Glomerular endothelial cell (primary cell): ENCODE measurements at places on chromosomes 3 and 15.

DNA sequence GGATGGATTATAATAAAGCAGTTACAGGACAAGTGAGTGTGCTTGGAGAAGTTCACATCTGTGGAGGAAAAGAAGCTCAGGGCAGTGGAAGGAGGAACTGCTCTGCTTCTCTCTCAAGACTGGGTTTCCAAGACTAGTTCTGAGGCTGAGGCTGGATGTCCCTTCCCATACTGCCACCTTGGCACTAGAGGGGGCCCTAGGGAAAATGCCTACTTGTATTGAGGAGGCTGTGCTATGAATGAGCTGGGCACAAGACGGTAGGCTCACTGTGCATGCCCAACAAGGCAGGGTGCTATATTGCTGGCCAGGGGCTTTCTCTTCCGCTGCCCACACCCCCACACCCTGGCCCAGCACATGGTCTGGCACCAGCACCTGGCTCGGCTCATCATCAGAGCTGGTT is 65.2 kb downstream of the SLCO2A1 start:
- no peak for DNase-seq

- DNase-seq = no peak
These were observed 140.3 kb downstream of the FEZF2 start for GRCh38 chr3:62233065-62233464.

GRCh38 chr3:853489-853888 is 239.3 kb upstream of the CNTN6 start:
- DNase-seq = no peak

DNA sequence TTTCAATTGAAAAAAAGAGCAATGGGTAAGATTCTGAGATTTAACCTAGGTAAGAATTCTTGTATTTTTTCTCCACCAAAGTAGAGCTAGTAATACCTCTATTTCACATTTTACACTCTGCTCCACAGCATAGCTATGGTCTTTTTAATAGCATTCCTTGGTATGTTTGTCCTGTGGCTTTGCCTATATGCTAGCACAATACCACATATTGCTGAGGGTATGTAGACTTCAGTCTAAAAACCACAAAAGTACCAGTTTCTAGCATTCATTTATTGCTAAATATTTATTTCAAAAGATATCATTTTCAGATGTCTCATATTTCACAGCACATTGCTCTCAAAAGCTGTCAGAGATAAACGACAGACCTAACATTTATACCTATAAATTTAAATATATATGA is 18.2 kb upstream of the EOGT start:
- DNase-seq = no peak

DNA sequence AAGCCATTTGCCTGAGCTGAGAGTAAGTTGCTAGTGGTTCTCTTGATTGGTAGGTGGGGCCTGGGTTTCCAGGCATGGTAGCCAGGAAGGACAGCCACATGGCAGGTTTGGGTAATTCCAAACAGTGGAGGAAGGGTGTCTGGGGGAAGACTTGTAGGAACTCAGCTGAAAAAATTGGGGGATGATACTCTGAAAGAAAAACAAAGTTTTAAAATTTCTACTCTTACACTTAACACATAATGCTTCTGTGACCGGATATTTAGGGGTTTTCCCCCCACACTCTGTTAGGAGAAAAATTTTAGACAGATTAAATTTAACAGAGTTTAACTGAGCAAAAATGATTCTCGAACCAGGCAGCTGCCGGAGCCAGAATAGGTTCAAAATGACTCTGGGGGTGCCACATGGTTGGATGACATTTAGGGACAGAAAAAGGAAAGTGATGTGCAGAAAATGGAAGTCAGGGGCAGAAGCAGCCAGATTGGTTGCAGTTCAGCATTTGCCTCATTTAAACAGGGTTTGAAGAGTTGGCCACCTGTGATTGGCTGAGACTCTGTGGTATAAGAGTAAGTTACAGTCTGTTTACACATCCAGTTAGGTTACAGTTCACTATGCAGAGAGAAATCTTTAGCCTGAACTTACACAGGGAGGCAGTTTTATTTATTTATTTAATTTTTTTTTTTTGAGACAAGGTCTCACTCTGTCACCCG is 8.1 kb downstream of the B2M start:
- no peak for DNase-seq

DNA sequence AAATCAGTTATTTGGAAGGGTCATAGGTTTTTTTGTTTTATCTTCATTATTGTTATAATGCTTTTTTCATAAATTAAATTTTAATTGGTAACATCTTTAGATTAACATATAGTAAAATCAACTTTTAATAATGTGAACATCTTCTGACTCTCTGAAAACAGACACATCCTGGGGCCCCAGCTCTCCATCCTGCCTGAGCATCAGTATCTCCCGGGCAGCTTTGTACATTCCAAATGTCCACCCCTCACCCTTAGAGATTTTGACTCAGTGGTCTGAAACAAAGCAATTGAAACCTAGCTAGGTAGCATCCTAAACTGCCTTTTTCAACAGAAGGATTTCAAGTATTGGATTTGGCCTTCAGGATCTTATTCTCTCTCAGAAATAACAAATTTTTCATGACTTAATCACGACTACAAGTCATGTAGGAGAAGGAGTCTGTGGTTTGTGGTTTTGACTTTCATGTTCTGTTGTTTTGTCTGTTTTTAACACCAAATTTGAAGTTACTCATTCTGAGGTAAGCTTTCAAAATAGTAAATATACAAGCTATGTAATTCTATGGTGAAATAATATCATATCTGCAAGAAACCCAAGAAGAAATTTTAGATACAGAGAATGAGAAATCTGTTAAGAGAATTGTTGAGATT is 147.3 kb upstream of the UBE2E2 start:
- DNase-seq = no peak

GRCh38 chr15:40550341-40551037 is 14.4 kb downstream of the CCDC32 start:
- no peak for DNase-seq

- no peak for DNase-seq
These were observed 195.0 kb downstream of the RBMS3 start for GRCh38 chr3:29475854-29476253.

DNA sequence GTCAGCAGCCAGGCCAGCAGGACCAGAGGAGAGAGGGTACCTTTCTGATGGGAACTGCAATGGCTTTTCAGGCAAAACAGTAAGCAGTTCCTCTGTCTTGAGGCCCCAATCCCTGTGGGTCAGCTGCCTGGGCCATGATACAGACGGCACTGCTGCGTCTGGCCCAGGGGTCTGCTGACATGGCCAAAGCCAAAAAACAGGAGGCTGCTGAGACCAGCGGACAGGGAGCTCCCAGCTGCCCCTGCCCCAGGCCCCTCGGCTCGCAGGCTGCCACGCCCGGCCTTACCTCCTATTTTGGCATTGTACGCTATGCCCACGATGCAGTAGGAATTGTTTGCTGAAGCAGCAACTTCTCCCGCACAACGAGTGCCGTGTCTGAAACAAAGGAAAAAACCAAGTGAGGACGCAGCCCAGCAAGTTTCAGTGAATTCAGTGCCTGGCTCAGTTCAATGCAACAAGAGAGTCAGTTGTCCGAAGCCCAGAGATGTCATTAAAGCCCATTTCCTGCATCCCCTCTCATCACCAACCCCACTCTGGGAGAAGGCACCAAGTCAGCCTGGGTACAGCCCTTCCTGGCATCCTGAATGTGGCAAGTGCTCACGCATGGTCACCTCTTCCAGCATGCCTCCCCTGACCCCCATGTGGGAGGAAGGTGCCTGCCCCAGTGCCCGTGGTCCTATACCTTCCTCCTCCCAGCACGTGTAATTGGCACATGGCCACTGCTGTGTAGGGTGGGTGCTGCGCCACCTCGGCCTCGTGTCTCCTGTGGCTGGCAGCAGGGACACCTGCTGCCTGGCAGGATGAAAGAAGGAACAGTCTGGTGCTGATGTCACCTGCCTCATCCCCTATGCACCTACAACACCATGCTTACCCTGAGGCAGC is 61.7 kb downstream of the PCSK6 start:
- no peak for DNase-seq

GRCh38 chr3:112873632-112874031 is 27.0 kb upstream of the CD200R1L start:
- DNase-seq = no peak
